ENCODE measurements at places on chromosomes 4 and X.

DNA sequence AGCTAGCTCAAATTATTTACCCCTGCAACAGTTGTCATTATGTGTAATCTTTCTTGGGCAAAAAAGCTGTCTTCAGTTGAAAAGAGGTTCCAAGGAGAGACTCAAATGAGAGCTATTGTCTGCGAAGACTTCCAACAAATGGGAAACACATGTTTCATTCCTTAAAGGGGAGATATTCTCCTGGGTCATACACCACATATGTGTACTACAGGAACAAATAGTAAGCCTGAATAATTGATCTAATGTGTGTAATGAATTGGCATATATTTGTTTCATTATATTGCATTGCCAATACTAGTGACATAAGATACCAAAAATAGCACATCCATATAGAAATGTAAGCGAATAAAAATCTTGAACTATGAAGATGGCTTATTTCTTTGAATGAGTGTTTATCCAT lies 950.9 kb upstream of the NDST4 start:
- no peak for DNase-seq

DNA sequence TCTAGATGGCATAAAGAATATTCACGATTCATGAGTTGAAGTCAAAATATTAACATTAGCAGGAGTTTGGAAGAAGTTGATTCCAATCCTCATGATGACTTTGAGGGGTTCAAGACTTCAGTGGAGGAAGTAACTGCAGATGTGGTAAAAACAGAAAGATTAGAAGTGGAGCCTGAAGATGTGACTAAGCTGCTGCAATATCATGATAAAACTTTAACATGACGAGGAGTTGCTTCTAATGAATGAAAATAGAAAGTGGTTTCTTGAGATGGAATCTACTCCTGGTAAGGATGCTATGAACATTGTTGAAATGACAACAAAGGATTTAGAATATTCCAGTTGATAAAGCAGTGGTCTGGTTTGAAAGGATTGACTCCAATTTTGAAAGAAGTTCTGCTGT lies 70.1 kb upstream of the TMLHE start:
- no peak for DNase-seq

DNA sequence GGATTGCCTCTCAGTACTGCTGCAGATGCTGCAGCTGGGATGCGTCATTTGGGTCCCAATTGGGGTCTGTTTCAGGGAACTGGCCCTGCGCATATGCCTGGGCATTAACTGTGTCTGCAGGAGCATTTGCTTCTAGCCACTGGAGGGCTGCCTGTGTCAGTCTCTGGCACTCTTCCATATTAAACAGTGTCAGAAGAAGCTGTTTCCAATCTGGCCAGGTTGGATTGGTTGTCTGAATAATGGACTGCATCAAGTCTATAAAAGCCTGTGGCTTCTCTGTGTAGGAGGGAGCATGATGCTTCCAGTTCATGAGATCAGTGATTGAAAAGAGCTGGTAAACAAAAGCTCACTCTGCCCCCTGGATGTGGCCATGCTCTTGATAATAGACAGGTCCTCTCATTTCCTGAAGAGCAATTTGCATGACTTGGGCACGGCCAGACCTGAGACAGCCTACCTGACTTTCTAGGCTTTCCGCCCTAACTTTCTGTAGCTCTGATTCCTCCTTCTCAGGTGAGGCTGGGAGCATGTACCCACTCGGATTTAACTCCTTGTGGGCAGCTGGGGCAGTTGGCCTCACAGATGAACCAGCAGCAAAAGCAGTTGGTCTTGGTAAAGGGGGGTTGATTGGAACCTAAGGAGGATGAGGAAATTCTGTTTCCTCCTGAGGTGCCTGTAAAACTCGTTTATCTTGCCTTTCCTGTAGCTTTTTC lies 29.2 kb downstream of the SULT1E1 start:
- DNase-seq: peak; percentile 17

DNA sequence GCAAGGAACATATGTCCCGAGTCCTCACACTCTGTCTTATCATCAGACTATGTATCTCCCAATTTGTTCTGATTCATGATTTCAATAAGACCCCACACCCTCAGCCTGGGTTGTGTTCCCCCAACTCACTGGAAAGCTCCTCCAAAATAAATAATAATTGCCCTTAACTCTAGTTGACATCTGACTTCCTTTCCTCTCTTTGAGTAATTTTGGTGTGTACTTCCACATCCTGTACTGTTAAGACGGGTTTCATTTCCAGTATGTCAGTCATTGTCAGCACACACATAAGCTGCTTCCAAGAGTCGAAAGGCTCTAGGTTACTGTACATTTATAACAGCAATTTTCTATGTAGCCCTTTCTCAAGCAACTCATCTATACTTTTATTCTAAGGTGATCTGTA lies 52.2 kb upstream of the C1QTNF7 start:
- DNase-seq: no peak

GRCh38 chrX:123884809-123885408 lies 25.1 kb downstream of the XIAP start:
- no peak for DNase-seq

DNA sequence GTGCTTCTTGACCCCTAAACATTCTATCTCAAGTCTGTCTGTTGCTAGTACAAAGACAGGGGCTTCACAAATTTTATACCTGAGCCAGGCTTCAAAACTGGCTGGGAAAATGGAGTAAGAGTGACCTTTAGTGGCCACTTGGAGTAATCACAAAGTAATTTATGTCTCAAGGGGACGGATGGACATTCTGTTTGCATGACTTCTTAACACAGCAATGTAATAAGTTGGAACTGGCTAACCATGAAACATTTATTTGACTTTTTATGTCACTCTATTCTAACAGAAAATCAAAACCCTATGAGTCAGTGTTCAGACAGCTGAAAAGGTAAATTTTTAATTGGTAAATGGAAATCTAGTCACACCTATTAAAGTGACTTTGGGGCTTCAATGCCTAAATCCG lies 600.6 kb downstream of the ANKRD50 start:
- DNase-seq: peak; percentile 2

GRCh38 chr4:89161841-89162240 lies 50.5 kb downstream of the TIGD2 start:
- DNase-seq: no peak

DNA sequence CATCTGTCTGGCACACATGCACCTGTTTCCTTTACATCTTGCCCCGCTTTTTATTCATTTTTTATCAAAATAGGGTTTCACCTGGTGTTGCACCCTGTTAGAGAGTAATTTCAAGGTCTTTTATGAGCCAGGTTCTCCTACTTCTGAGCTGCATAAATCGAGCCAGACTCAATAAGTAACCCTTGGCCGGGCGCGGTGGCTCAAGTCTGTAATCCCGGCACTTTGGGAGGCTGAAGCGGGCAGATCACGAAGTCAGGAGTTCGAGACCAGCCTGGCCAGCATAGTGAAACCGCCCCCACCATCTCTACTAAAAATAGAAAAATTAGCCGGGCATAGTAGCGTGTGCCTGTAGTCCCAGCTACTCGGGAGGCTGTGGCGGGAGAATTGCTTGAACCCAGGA lies 1.0 kb upstream of the PPP2R3B start:
- DNase-seq: no peak

DNA sequence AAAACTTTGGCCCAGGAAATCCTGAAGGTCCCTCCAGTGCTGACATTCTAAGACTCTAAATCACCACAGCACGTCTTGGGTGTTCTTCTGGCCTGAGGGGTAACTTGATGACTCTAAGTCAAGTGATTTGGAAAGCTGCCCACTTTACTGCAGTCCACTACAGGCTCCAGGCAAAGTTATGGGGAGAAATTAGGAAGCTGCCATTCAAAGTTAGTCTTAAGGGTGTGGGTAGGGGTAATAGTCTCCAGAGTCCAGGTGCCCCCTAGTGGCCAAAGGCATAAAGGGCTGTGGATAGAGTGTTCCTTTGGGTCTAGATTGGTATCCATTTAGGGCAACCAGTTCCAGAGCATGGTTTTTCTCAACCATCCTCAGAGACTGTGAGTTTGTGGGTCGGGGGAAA lies 38.7 kb upstream of the SLC16A2 start:
- peak; percentile 22 for DNase-seq

- DNase-seq: no peak
These were observed 120.2 kb upstream of the GK2 start for GRCh38 chr4:79528241-79528706.

DNA sequence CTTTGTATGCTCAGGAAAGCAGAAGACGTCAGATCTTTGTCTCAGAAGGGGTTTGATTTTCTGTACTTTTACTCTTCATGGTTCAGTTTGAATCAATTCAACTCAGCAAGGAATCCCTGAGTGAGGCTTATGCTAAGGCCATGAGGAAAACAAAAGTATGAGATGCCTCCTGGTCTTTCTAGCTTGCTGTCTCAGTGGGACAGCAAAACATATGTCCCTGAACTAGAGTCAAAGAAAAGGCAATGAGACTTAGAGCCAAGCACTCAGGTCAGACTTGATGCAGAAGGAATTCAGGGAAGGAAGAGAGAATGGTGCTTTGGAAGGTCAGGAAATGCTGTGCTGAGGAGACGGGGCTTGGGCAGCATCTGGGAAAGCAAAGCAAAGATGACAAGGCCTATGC lies 236.2 kb upstream of the SFRP2 start:
- no peak for DNase-seq

DNA sequence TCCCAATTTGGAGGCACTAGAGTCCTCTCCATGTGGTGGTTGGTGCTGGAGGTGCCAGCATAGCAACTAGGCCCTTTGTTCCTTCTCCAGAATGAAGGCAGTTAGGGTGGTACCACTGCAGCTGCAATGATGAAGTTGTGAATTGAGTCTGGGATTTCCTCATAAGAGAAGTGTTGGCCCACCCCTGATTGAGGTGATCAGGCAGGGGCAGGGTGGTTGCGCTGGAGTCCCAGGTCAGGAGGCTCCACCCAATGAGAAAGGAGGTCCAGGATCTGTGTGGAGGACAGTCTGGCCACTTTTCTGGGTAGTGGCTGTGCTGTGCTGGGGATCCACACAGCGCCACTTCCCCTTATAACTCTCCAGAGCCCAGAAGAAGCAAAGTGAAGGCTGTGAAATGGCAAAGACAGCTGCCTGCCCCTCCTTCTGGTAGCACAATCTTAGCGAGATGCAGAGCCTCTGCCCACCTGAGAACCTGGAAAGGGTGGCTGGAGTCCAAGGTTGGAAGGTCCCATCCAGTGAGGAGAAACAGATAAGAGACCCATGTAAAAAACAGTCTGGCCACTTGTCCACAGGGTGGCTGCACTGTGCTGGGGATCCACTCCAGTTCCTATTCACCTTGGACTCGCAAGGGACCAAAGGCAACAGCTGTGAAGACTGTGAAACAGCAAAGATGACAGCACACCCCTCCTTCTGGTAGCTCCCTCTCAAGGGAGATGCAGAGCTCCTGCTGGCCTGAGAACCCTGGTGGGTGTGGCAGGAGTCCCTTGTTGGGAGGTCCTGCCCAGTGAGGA lies 124.6 kb downstream of the RRAGB start:
- DNase-seq: no peak

DNA sequence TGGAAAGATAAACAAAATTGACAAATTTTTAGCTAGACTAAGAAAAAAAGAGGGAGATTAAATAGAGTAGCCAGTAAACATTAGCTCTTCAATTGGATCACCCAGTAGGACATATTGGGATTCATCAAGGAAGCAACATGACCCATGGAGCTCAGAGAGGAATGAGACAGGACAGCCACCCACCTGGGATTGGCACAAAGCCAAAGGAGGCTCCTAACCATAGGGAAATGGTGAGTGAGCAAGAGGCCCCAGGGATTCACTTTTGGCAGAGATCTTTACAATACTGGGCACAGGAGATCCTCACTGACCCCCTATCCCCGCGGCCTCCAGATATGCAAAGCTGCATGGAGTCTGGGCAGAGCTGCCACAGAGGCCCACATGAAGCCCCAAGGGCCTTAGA lies 34.8 kb upstream of the CXCL6 start:
- DNase-seq: no peak

GRCh38 chrX:23513121-23513520 lies 154.2 kb upstream of the PRDX4 start:
- no peak for DNase-seq

GRCh38 chrX:53435997-53436396 lies 1.8 kb upstream of the HSD17B10 start:
- peak; percentile 76 for DNase-seq

DNA sequence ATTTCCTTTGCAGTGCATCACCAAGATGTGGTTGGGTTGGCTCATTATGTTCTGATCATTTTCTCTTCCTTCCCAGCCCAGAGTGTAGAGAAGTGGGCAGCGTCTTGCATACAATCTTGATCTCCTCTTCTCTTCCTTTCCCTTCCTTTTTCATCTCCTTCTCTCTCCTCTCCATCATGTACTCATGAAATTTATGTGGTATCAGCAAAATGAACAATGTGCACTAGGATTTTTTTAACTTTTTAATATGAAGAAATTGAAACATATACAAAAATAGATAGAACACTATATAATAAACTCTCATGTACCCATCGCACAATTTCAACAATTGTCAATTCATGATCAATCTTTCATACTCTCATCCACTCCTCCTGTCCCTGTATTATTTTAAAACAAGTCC lies 593.5 kb downstream of the BCOR start:
- DNase-seq: no peak

GRCh38 chr4:109755656-109756055 lies 25.8 kb upstream of the PLA2G12A start:
- no peak for DNase-seq

- no peak for DNase-seq
These were observed 10.0 kb upstream of the CHIC2 start for GRCh38 chr4:54074381-54074780.

DNA sequence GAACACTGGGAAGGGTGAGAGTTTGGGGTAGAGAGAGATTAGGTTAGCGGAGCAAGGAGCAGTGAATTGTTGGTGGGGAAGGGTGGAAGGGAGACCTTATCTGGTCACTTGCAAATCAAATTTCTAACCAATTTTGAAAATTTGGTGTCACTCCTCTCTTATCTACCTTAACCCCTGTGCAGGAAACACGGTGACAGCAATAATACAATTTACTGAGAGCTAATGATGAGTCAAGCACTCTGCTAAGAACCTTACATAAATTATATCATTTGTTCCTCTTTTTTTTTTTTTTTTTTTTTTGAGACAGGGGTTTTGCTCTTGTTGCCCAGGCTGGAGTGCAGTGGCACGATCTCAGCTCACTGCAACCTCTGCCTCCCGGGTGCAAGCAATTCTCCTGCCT lies 116.4 kb downstream of the C4orf51 start:
- DNase-seq: no peak

- no peak for DNase-seq
These were observed 8.6 kb upstream of the MAML3 start for GRCh38 chr4:140162596-140162995.

- no peak for DNase-seq
These were observed 150.6 kb downstream of the CDS1 start for GRCh38 chr4:84733343-84734033.

DNA sequence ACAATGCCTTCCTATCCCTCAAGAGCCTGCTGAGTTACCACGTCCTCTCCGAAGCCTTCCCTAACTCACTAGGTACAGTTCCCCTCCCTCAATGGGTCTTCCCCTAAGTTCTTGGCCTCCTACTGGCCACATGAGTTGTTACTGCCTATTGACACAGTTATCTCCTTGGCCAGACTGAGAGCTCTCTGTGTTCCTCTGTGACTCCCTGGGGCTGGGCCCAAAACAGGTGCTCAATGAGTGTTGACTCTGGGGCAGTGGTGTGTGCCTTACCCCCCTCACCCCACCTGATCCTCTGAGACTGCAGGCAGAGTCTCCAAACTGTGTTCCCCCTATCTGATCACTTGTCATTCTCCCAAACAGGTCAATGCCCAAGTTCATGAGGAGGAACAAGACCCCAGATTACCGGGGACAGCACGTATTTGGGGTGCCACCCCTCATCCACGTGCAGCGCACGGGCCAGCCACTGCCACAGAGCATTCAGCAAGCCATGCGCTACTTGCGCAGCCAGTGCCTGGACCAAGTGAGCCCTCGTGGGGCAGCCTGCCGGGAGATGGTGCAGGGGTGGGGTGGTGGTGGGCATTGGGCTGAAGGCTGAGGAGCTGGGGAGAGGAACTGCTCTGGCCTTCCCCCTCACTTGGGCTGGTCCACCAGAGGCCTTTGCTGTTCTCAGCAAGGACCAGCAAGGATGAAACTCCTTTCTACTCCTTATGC lies 72.6 kb downstream of the STARD8 start:
- no peak for DNase-seq
